Smooth muscle cell of the pulmonary artery (primary cell): ENCODE measurements at places on chromosomes 5 and 9. TPM values are rescaled to one million over a fixed set of nuclear protein-coding genes. Genes with fewer than 3 reads are reported as not detected.

PKD2L2 gene
- total RNA-seq = not detected in 2 replicates

PAEP gene
- not detected in 2 replicates for total RNA-seq

RALGPS1 gene
- 2.7 TPM in 2 replicates for total RNA-seq

IFNB1 gene
- total RNA-seq = not detected in 2 replicates

EIF4E1B gene
- not detected in 2 replicates for total RNA-seq

LYRM7 gene
- total RNA-seq = 8.4 and 12.1 TPM in 2 replicates

DMXL1 gene
- total RNA-seq = 41.3 and 54.7 TPM in 2 replicates

MOB3B gene
- 0.17 and 0.59 TPM in 2 replicates for total RNA-seq
